NCI-H1417 (cell line): ENCODE measurements at places on chromosomes 11 and 22.

GRCh38 chr11:69240332-69241074 is 53.5 kb upstream of the MYEOV start:
- no peak for DNase-seq

DNA sequence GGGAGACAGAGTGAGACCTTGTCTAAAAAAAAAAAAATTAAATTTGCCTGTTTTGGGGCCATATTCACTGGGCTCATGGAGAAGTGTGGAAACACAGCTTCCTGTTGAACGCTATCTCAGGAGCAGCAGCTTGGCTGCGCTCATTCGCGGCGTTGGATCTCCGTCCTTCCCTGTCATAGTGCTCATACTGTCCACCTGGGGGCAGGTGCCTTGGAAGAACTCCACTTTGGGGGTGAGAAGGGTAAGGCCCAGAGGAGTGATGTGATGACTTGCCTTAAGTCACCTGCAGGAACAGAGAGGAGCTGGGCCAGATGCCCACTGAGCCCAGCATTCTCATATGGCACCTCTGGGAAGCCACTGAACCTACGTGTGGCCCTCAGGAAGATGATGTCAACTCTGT is 82.8 kb downstream of the CABIN1 start:
- DNase-seq = no peak

GRCh38 chr22:23225724-23226496 is 45.6 kb downstream of the BCR start:
- DNase-seq = no peak

- DNase-seq = no peak
These were observed 259.1 kb upstream of the PLET1 start for GRCh38 chr11:112519751-112520150.

GRCh38 chr11:56522008-56522407 is 21.0 kb downstream of the OR5M11 start:
- DNase-seq = peak; percentile 26

- DNase-seq = peak; percentile 91
These were observed 24.6 kb upstream of the WNT7B start for GRCh38 chr22:46001426-46002106.

DNA sequence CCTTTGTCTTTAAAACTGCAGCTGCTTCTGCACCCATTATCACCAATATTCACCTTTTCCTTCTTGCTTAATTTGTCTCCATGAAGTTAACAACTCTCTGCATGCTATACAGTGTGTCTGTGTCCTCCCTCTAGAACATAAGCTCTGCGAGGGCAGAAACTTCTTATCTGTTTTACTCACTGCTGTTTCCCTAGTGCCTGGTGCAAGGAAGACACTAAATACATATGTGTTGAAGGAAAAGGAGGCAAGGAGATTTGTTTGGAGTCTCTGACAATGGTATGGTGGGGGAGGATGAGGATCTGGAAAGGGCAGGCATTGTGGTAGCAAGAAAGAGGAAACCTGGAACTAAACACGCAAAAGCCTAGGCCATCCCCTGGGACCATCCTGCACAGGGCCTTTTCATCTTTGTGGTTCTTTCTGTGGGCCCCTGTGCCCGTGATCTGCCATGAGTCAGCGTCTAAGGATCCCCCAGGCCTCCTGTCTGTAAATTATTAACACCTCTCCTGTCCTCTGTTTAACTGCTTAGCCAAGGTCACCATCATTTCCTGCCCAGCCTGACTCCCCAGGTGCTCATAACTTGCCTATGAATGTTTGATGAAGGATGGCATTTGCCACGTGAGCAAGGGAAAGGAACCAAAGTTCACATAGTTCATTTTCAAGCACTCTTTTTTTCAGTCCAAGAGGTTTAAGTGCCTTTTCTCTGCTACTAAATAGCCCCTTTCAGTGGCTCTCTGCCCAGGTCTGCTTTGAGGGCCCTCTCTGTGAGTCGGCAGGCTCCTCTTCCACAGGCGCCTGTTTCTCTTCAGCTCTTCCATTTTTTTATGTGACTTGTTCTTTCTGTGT is 131.1 kb downstream of the RASSF10 start:
- no peak for DNase-seq

DNA sequence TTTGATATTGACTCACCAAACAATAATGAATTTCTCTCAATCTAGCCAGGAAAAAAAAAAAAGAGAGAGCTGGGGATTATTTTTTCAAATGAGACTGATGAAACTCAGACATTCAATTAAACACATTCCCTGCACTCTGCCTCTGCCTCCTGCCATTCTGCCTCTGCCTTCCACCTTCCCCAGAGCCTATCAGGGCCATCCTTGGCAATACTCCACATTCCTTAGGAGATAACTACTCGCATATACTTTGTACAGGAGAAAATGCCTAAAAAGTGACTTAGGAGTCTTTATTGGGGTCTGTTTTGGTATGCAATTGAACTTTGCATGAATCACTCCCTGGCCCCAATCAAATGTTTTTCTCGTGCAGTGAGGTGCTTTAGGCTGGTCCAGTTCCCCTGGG is 246.6 kb upstream of the PLET1 start:
- DNase-seq = no peak

- no peak for DNase-seq
These were observed 22.7 kb upstream of the CD44 start for GRCh38 chr11:35116245-35116644.

- DNase-seq = no peak
These were observed 34.4 kb downstream of the TRMU start for GRCh38 chr22:46369716-46370583.

DNA sequence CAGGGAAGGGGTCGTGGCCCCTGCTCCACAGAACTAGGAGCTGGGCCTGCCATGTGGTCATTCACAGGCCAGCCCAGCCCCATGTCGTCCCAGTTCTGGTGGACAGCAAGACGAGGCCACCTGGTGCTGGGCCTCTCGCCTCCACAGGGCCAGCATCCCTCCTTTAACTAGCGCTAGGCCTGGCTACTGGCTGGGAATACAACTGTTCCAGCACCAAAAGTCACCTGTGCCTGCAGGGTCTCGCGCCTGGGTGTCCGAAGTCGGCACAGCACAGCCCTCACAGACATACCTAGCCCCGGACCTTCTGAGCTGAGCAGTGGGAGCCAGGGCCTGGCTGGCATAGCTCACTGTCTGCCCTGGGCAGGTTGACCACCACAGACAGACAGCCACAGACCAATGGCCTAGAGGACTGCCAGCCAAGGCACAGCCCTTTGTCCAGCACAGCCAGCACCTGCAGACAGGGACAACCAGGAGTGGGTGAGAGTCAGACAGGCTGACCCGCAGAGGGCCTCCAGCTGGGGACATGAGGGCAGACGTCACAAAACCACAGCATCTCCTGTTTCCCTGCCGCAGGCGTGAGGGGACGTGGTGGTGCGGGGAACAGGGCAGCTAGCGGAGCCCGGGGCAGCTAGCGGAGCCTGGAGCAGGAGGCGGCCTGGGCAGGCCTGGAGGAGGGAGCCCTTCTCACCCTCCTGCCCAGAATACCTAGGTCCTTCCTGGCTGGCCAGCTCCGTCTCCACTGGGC is 27.2 kb upstream of the TH start:
- DNase-seq = peak; percentile 10

- DNase-seq = no peak
These were observed 95.7 kb downstream of the OSBP2 start for GRCh38 chr22:30790366-30790765.

DNA sequence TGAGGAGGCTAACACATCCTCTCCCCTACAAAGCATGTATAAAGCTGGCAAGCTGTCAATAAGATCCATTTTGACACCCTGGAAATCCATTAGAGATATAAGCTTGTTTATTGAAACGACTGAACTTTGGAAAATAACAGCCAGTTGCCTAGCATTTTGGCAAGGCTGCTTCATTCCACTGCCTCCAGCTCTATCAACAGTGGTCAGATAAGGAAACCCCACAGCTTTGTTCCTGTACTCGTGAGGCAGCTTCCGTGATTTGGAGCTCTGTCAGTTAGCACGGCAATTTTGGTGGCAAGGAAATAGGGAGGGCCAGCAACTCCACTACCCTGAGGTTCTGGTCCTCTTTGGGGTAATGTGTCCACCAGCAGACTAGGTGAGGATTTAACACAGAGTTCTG is 2.0 kb upstream of the OR51S1 start:
- no peak for DNase-seq

- no peak for DNase-seq
These were observed 56.1 kb downstream of the PTPRJ start for GRCh38 chr11:48036466-48036865.

- DNase-seq = no peak
These were observed 51.7 kb downstream of the TSPAN18 start for GRCh38 chr11:44778195-44779100.

DNA sequence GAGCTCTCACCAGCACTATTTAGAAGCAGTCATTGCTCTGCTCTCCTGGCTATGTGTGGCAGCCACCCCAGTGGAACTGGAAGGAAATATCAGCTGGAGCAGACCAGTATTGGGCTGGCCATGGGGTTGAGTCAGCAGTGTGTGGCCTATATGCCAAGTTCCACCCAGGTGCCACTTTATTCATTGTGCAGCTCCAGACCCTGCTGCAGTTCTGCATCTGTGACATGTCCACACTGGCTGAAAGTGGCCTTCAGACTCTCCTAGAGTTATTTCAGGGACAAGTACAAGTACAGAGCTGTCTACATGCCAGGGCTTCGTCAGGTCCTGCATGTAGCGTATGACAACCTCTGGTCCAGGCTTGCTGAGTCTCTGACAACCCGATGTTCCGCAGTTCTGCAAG is 55.2 kb downstream of the CABIN1 start:
- no peak for DNase-seq

DNA sequence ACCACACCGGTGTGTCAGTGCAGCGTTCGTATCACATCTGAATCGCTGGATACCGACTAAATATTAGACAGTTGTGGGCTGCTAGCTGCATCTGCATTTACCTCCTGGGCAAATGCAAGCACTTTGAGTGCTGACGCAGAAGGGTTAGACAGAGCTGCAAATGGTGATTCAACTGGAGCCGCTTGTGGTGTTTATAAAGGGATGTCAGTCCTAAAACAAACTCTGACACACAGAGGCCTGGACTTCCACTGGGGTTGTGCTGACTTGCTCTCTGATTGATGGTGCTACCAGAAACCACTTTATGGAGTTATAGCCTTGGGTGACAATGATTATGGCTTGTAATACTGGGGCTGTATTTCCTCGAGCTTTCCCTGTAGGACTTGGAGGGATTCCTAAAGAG is 374.4 kb downstream of the NTM start:
- no peak for DNase-seq

DNA sequence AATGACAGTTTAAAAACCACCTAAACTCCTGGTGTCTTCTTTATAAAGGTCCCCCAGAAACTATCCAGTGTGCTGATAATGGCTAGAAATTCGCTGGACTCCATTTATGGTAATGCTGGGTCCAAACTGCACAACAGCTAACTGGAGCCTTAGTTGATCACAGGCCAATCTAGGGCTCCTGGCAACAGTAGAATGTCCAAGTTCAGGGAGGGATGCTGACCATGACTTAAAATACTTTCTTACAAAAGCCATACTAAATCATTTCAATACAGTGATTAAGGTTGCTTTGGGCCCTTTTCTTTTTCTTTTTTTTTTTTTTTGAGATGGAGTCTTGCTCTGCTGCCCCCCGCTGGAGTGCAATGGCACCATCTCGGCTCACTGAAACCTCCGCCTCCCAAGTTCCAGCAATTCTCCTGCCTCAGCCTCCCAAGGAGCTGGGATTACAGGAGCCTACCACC is 14.5 kb upstream of the GAB2 start:
- DNase-seq = peak; percentile 28

- DNase-seq = peak; percentile 32
These were observed 857 bp downstream of the ARCN1 start for GRCh38 chr11:118572981-118573550.

- DNase-seq = no peak
These were observed 1486.7 kb downstream of the FAM181B start for GRCh38 chr11:81246941-81247340.

DNA sequence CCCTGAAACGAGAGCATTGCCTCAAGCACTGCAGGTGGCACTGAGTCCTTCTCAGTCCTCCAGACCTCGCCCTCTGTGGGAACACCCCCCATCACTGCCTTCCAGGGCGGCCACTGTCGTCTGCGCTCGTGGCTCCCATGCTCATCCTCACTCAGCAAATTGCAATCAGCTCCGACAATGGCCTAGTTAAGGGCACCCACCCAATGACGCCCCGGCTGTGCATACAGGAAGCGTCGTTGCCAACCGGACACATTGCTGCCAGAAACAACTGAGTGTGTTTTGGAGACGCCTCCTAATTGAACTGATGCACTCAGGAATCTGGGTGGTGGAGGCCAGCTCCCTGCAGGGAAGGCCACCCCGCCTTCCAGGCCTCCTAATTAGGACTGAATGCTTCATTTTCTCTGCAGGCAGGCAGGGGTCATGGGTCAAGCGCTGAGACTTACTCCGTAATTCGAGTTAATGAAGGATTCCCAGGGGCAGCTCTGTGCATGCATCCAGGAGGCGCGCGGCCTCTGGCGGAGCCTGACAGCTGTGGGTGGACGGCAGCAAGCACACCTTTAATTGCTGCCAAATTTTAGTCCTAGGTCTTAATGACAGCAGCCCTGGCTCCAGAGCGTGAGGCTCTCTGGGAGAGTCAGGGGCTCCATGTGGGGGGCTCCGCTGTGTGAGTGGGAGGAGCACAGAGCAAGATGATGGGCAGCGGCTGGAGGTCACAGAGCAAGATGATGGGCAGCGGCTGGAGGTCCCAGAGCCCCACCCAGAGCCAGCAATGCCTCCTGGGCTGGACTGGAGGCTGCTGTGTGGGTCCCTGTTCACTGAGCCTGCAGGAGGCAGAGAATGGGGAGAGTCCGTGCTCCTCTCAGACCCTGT is 199.0 kb downstream of the BRD1 start:
- no peak for DNase-seq

GRCh38 chr11:41497974-41498373 is 38.5 kb upstream of the LRRC4C start:
- no peak for DNase-seq

GRCh38 chr22:49026494-49027367 is 800.9 kb downstream of the BRD1 start:
- DNase-seq = no peak

DNA sequence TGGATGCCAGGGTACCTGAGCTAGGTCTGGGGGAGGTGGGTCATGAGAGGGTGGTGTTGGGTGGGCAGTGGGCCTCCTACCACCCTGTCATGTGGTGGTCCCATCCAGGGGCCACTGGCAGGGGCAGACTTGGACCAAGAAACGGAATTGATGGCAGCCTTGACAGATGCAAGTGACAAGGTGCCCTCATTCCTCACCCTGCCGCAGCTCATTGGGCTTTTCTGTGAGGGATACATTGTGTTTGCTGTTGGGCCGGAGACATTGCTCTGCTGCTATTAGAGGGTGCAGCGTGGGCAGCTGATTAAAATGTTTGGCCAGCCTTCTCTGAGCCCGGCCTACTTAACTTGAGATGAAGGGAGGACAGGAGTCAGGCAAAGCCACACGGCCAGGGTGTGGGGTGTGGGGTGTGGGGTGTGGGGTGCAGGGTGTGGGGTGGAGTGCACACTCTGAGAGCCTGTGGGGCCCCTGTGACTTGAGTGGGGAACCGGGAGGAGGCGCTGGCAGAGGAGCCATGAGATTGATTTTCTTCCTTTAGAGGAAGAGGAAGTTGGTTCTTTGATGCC is 351.5 kb downstream of the TBC1D22A start:
- DNase-seq = no peak

GRCh38 chr11:131904756-131905155 is 534.3 kb downstream of the NTM start:
- DNase-seq = no peak
